ENCODE measurements at places on chromosomes 13 and 19.

DNA sequence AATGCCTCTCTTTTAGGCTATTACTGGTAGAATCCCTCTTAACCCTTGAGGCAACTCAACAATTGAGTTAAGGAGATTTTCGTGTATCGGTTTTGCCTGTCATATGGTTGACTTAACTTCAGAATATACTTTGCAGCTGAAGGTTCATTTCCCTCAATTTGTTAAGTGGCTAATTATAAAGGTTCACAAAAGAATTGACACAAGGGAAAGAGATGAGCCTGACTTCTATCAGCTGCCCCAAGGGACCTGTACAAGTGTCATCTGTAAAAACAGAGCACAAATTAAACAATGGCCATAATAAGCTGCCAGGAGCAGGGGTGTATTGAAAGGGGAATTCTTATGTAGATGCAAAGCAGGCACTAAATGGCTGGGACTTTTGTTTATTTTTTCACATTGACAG, 334.8 kb upstream of the OBI1 start:
- DNase-seq: no peak

- peak; percentile 94 for DNase-seq
These were observed 7.7 kb downstream of the KDM4B start for GRCh38 chr19:4976401-4977298.

DNA sequence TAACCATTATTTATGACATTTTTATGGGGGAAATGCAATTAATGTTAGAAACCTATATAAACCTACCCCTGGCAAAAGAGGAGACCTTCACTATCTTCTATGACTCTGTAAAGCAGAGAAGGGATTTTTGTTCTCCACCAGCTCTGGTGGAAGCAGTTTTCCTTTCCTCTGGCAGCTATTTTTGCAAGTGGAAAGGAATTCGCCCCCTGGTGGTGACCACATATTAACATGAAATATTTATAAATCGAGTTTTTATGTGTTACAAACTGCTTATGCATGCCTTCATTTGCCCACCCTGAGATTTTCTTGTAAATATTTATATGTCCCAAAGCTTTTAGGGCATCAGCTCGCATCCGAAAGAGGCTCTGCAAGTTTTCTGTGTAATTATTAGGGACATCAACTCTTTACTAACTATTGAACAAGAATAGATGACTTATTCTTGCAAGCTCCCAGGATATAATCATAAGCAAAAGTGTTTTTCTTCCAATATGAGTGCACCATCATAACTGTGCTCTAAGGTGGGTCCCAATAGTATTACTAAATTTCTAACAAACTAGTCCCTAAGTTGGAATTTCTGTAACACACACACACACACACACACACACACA, 62.4 kb downstream of the SERTM1 start:
- DNase-seq: peak; percentile 71

DNA sequence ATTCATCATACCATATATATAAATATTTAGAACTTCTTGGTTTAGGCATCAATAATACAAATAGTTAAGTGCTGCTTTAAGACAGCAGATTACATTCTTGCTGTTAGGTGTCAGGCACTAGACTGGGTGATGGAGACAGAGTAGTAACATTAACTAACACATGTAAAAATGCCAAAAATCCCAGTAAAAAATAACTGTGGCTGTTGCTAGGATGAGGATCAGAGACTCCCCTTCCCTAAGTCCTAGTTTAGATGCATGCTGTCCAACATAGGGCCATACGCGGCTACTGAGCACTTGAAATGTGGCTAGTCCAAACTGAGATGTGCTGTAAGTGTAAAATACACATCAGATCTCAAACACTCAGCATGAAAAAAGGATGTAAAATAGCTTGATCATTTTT, 94.7 kb downstream of the CDADC1 start:
- DNase-seq: no peak

DNA sequence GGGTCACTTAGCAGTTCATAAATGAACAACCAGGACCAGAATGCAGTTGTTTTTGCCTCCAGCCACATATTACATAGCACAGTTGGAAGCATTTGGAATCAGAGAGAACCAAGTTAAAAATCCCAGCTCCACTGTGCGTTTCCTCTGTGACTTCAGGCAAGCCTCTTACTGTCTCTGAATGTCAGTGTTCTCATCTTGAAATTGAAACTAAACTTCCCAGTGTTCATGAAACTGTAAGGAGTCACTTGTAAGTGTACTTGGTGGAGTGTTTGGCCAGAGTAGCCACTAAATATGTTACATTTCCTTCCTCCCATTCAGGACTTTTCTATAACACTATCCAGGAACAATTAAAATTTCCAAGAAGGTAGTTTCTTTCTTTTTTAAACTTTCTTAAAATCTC, 276.8 kb downstream of the KCNRG start:
- DNase-seq: no peak

- DNase-seq: no peak
These were observed 216.1 kb downstream of the SLITRK1 start for GRCh38 chr13:83666141-83666540.

- no peak for DNase-seq
These were observed 31.6 kb upstream of the C1QTNF9 start for GRCh38 chr13:24277761-24278160.

GRCh38 chr13:98853771-98854221, 101.3 kb upstream of the SLC15A1 start:
- no peak for DNase-seq
